ENCODE measurements at places on chromosomes 7 and 10.

DNA sequence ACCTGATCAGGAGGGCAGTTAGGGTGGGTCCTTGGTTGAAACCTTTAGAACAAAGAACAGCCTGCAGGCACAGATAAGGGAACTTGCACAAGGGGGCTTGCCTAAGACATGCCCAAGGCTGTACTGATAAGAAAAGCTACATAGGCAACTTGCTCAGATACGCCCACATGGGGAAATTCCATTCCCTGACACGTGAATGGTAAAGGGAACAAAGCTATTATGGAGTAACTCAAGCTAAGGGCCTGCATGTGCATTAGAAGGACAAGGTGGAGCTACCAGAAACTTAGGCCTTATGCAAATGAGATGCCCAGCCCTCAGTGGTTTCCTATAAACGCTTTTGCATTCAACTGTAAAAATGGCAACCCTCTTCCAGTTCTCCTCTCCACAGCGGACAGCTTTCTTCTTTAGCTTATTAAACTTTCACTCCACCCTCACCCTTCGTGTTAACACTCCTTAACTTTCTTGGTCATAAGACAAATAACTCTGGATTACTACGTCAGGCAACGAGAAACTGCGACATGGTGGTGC, 1192.1 kb upstream of the CELF2 start:
- no peak for DNase-seq

GRCh38 chr10:77267703-77268675, 369.6 kb downstream of the KCNMA1 start:
- no peak for DNase-seq

DNA sequence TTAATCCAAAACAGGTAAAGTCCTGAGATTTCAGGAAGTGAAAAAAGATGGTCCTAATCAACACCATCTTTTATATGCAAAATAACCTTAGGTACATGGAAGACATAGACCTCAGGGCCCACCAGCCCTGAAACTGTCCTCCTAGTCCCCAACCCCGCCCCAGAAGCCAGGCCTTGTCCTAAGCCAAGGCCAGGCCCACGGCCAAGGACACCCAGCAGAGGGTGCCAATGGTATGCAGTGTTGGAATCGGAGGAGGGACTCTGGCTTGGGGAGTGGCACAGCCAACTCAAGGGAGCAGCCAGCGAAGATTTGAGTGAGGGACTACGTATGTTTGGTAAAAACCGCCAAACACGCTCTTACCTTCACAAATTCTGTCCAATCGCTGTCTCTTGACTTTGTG, 96.7 kb downstream of the ZRANB1 start:
- DNase-seq: no peak

DNA sequence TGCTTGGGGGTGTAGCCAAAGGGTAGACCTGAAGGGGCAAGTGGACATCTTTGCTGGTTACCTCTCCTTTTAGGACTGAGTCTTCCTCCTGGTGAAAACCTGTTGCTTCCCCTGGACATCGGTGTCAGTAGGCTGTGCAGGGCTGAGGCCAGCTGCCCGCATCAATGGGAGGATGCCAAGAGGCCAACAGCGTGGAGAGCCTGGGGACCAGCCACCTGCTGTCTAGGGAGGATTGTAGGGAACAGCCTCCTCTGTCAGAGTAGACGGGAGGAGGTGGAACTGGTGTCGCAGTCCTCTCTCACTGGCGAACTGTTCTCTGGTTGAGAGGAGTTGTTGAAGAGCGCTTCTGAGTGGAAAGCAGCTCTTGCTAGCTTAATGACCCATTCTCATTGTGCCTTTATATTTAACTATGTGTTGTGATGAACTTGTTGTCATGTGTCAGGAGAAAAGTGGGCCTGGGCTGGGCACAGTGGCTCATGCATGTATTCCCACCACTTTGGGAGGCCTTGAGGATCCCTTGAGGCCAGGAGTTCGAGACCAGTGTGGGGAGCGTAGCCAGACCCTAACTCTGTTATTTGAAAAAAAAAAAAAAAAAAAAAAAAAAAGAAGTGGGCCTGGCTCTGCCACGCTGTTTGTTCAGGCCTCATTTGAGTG, 1.8 kb downstream of the SUFU start:
- no peak for DNase-seq

GRCh38 chr7:401495-401894, 111.5 kb downstream of the FOXL3 start:
- no peak for DNase-seq

- DNase-seq: no peak
Measured at GRCh38 chr7:56099653-56100052, 6.6 kb downstream of the CHCHD2 start.

- DNase-seq: no peak
Measured at GRCh38 chr7:92785923-92786322, 50.5 kb downstream of the CDK6 start.

GRCh38 chr7:30062587-30062986, 34.4 kb downstream of the PLEKHA8 start:
- peak; percentile 42 for DNase-seq

DNA sequence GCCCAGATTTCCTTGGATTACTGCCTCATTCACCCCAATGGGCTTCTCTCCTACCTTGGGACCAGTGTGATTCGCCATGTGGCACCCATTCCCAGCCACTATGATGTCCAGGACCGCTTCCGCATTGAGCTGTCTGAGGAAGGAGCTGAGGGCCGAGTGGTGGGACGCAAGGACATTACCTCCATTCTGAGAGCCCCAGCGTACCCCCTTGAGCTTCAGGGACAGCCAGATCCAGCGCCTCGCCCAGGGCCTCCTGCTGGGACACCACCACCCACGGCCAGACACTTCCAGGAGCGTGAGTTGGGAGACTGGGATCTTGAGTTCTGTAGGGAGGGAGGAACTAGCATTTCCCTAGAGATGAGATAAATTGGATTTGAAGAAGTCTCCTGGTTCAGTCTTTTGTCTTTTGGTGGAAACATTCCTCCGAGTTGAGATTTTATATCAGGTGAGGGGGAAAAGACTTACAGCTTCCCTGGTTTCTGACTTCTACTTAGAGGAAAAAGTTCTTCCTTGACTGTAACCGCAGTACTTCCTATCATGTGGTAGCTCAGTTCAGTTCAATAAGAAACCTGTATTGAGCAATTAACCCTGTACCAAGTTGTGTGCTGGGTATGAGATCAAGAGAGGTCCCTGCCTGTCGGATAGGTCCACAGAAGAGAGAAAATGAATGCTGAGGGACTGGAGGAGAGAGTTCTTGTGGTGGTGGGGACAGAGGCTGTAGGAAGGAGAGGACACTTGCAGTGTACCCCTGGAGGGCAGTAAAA, 1.3 kb downstream of the MOSPD3 start:
- DNase-seq: no peak

DNA sequence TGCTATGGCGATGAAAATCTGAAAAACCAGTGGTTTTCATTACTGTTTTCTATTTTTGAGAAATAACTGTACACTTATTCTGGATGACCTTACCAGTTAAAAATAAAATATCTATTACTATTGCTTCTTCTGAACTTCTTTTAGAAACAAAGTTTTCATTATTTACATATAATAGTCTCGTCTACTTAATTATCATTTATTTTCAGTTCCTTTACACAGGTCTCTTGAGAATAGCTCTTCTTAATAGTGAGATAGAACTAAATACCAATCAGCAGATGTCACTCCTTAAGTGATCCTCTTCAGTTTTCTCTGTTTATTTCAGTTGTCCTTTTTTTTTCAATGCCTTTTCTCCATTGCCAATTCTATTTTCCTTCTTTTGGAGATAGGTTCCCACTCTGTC, 4.3 kb upstream of the GLCCI1 start:
- DNase-seq: no peak

GRCh38 chr7:92847305-92847704, 10.9 kb upstream of the CDK6 start:
- DNase-seq: no peak

- no peak for DNase-seq
Measured at GRCh38 chr10:78359640-78360091, 326.0 kb downstream of the RPS24 start.

Data from bone marrow (tissue), 2 donors.